ENCODE measurements at places on chromosomes 13 and 19. TPM values are rescaled to one million over a fixed set of nuclear protein-coding genes. Genes with fewer than 3 reads are reported as not detected.
A peak's percentile ranks its signal among the peaks of the same experiment; 100 is the strongest.

DNA sequence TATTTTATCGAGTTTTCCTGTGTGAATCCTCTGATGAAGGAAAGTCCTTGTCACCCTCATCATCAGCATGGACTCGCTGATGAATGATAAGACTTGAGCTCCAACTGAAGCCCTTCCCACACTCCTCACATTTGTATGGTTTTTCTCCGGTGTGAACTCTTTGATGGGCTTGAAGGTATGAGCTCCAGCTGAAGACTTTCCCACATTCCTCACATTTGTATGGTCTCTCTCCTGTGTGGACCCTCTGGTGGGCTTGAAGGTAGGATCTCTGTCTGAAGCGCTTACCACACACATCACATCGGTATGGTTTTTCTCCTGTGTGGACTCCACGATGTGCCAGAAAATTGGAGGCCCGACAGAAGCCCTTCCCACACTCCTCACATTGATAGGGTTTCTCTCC is 21.7 kb downstream of the ZNF45 start:
- no peaks in the 10 kb centered on the region for H3K4me1 ChIP-seq
- DNase-seq = no peak
- H3K36me3 ChIP-seq = peaks cover 51% of the 10 kb centered on the region
- H3K27me3 ChIP-seq = no peaks in the 10 kb centered on the region
- no peak overlapping the region for H3K4me3 ChIP-seq
- no peak overlapping the region for H3K27ac ChIP-seq

- H3K4me1 ChIP-seq = peaks cover 100% of the 10 kb centered on the region
- DNase-seq = no peak
- no peak overlapping the region for H3K4me3 ChIP-seq
- H3K27me3 ChIP-seq = no peaks in the 10 kb centered on the region
Measured at GRCh38 chr19:5957170-5957569, 20.8 kb downstream of the RANBP3 start.

GRCh38 chr13:90995614-90996013 is 351.9 kb upstream of the MIR17HG start:
- H3K4me1 ChIP-seq = no peaks in the 10 kb centered on the region
- no peaks in the 10 kb centered on the region for H3K36me3 ChIP-seq
- H3K27me3 ChIP-seq = no peaks in the 10 kb centered on the region
- no peak overlapping the region for H3K4me3 ChIP-seq
- no peak for DNase-seq
- H3K27ac ChIP-seq = no peak overlapping the region

DNA sequence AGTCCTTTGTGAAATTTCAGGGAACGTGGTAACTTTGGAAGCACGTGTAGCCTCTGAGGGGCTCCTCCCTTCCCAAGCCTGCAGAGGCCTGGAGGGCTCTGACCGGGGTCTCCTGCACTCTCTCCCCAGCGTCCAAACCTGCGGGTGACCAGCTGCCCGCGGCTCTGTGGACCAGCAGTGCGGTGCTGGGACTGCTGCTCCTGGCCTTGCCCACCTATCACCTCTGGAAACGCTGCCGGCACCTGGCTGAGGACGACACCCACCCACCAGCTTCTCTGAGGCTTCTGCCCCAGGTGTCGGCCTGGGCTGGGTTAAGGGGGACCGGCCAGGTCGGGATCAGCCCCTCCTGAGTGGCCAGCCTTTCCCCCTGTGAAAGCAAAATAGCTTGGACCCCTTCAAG is 2.7 kb upstream of the TPGS1 start:
- H3K27ac ChIP-seq = no peak overlapping the region
- DNase-seq = no peak
- H3K4me3 ChIP-seq = no peak overlapping the region

DNA sequence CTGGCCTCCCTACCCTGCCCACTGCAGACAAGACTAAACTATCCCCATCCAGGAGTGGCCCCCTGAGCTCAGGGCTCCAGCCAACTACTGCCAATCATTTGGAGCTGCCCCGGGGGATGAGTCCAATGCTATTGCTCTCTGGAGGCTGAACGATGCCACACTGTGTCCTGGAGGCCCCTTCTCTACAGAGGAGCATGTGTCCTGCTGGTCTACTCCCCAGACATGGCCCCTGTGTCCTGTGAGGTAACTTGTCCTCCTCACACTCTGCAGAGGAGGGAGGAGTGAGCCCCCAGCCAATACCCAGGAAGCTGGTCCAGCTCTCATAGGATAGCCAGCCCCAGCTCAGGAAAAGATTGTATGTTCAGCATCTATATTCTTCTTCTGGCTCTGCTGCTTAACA is 159.1 kb upstream of the GPR12 start:
- no peak overlapping the region for H3K4me3 ChIP-seq
- peaks cover 16% of the 10 kb centered on the region for H3K27me3 ChIP-seq
- no peak for DNase-seq
- no peaks in the 10 kb centered on the region for H3K36me3 ChIP-seq
- no peak overlapping the region for H3K27ac ChIP-seq
- H3K4me1 ChIP-seq = peaks cover 7% of the 10 kb centered on the region

DNA sequence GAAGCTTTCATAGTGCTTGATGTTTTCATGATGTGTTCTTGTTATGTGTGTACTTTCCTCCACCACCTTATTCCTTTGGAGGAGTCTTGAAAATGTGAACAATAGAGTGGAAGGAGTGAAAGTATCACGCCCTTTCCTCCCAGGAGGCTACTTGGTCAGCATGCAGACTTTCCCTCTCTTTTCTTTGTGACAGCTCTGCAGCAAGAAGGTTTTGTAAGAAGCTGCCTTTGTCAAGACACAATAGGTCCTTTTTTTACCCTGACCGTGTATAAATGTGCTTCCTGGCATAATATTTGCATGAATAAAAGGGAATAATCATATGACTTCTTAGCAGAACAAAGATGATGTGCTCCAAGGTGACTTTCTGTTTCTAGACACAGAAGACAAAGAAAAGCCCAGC is 882.6 kb upstream of the SLITRK5 start:
- no peaks in the 10 kb centered on the region for H3K27me3 ChIP-seq
- DNase-seq = no peak
- no peaks in the 10 kb centered on the region for H3K4me1 ChIP-seq
- no peak overlapping the region for H3K4me3 ChIP-seq
- H3K36me3 ChIP-seq = no peaks in the 10 kb centered on the region

- H3K4me3 ChIP-seq = peak overlapping the region; percentile 1
- peaks cover 25% of the 10 kb centered on the region for H3K4me1 ChIP-seq
- no peaks in the 10 kb centered on the region for H3K27me3 ChIP-seq
- no peak overlapping the region for H3K27ac ChIP-seq
- no peaks in the 10 kb centered on the region for H3K36me3 ChIP-seq
- DNase-seq = no peak
Measured at GRCh38 chr13:100543872-100544602, 44.6 kb downstream of the GGACT start.

DNA sequence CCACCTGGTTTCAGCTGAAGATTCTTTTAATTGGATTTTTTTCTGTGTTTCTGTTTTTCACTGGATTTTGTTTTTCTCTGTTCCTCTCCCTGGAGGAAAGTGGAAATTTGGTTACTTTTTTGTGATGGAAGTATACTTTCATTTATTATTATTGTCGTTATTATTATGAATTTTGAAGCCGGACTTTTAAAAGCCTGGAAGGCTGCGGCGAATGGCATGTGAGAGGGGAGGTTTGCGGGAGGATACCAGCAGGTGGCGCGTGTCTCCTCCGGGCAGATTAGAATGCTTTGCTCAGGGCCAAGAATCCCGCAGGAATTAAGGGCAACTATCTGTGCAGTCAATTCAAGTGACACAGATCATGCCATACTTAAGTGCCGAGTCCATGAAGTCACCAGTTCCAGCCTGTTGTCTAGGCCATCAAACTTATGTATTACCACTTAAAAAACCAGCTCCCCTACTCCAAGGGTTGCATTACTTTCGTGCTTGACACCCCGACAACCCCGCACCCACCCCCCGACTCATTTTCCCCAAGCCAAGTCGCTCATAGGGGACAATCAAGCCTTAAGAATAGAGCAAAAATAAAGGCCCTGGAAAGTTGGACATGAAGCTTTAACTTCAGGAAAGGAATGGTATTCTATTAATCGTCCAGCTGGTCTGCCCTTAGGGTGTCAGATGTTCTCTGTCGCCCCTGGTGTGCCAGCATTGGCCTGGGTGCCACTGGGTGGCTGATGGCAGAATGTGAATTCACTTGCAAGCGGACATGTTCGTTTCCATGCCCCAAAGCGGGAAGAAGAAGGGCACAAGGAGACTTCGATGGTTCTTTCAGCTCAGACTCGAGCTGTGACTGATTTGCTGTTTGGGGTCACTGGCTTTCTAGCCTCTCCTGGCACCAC is 1.3 kb upstream of the LRCH1 start:
- peak overlapping the region; percentile 96 for H3K4me3 ChIP-seq
- H3K4me1 ChIP-seq = peaks cover 44% of the 10 kb centered on the region
- no peaks in the 10 kb centered on the region for H3K36me3 ChIP-seq
- H3K27me3 ChIP-seq = no peaks in the 10 kb centered on the region
- peak overlapping the region; percentile 93 for H3K27ac ChIP-seq

- H3K27ac ChIP-seq = no peak overlapping the region
- H3K4me1 ChIP-seq = no peaks in the 10 kb centered on the region
- no peaks in the 10 kb centered on the region for H3K27me3 ChIP-seq
- H3K36me3 ChIP-seq = peaks cover 11% of the 10 kb centered on the region
- H3K4me3 ChIP-seq = no peak overlapping the region
Measured at GRCh38 chr13:77143431-77143830, 116.5 kb upstream of the FBXL3 start.

GRCh38 chr19:40614622-40615411 is 13.6 kb downstream of the LTBP4 start:
- H3K27ac ChIP-seq = peak overlapping the region; percentile 86
- peak; percentile 94 for DNase-seq
- H3K4me1 ChIP-seq = peaks cover 51% of the 10 kb centered on the region
- H3K4me3 ChIP-seq = peak overlapping the region; percentile 71
- peaks cover 28% of the 10 kb centered on the region for H3K27me3 ChIP-seq
- peaks cover 12% of the 10 kb centered on the region for H3K36me3 ChIP-seq

DNA sequence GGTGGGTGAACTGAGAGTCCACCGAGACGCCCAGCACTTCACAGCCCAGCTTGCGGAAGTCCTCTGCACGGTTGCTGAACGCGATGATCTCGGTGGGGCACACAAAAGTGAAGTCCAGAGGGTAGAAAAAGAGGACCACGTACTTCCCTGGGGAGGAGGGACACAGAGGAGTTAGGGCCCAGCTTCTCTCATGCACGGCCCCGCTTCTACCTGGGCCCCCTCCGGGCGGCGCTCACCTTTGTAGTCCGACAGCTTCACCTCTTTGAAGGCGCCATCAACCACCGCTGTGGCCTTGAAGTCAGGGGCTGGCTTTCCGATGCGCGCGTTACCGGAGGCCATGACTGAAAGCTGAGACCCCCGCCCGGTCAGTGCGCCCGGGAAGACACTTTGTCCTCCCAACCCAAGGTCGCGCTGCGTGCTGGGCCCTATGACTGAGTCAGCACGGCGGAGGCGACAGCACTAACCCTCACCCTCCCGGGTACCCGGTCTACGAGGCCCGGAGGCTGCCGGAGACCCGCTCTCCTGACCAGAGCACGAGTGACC is 606 bp downstream of the PRDX2 start:
- H3K4me1 ChIP-seq = peaks cover 16% of the 10 kb centered on the region
- H3K27me3 ChIP-seq = no peaks in the 10 kb centered on the region
- no peak for DNase-seq
- H3K4me3 ChIP-seq = peak overlapping the region; percentile 81

KLC3 gene
- total RNA-seq = 0.92 TPM

CEACAM8 gene
- 1.1 TPM for total RNA-seq

ZNF100 gene
- total RNA-seq = 17.4 TPM

All from stomach (tissue), 19 donors.